ENCODE measurements at places on chromosomes 13 and 19. TPM values are rescaled to one million over a fixed set of nuclear protein-coding genes. Genes with fewer than 3 reads are reported as not detected.

F7 gene
- not detected for total RNA-seq

KLK8 gene
- total RNA-seq = 56.3 TPM

DAND5 gene
- not detected for total RNA-seq

ATP8A2 gene
- under 0.01 TPM for total RNA-seq

TEX29 gene
- not detected for total RNA-seq

SELENOV gene
- total RNA-seq = not detected

CACNG7 gene
- not detected for total RNA-seq

ZNF749 gene
- total RNA-seq = 17.5 TPM

RYR1 gene
- 0.14 TPM for total RNA-seq

LTBP4 gene
- total RNA-seq = 90.4 TPM

GRIN2D gene
- total RNA-seq = 0.14 TPM

RB1 gene
- 30.1 TPM for total RNA-seq
